Colonic mucosa (tissue), 4 donors: ENCODE measurements at places on chromosomes 1 and 21. TPM values are rescaled to one million over a fixed set of nuclear protein-coding genes. Genes with fewer than 3 reads are reported as not detected.

GRCh38 chr1:93615582-93616150 is 66.0 kb downstream of the BCAR3 start:
- peak; percentile 38 for DNase-seq

DNA sequence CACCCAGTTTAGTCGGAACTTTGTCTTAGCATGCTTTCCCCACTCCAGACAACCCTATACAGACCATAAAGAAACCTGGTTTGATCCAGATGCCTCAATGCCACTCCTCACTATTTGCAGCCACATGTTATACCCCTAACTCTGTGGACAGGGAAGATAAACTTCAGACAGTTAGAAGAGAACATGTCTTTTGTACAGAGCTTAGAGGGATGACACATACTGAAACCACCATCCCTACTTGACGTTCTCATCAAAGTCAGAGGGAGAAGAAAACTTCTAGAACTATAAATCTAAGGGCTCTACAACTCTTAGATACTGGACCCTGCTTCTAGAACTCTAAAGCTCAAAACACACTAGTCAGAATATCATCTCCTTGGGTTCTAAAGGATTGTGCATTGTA is 3.7 kb downstream of the SYT6 start:
- DNase-seq = no peak

DNA sequence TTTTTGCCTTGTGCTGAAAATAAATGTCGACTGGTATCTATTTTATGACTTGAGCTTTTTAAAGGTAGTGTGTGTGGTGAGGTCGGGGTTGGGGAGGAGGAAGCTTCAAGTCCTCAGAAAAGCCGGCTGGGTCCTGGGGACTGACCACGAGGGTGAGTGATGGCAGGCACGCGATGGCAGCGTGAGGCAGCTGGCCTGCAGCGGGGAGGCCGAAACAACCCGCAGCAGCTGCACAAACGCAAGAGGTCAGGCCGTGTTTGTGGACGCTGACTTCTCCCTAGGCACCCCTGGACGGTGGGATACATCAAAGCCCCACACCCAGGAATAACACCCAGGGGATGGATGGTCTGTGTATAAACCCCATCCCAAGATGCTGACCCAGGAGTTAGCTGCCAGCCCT is 51.4 kb downstream of the ZBTB18 start:
- DNase-seq = no peak

DNA sequence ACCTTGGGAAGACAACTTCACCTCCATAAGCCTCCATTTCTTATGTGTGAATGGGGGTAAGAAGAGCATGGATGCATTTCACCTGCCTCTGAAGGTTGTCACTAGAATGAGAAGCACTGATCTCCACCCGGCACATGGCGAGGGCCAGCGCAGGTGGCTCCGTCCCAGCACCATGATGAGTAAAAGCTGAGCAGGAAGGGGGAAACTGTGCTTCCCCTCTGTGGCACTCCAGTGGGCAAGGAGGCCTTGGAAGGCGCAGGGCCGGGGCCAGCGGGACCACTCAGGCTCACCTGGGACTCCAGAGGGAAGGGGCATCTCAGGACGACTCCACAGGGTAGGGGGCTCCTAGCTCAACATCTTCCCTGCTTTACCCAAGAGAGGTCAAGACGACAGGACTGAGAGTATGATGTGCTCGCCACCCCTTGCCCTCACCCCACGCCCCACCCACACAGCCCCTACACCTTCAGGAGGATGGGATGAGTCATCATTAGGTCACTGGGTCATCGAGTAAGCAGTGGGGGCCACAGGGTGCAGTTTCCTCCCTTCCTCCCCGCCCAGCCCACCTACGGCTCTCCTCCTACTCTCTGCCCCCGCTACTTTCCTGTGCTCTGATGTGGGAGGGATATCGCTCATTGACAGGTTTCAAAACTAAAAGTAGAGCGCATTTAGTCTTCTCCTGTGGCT is 112.1 kb downstream of the HIVEP3 start:
- no peak for DNase-seq

Gene RGS13
- 1.1 TPM for total RNA-seq
